ENCODE measurements at places on chromosomes 1 and 21. TPM values are rescaled to one million over a fixed set of nuclear protein-coding genes. Genes with fewer than 3 reads are reported as not detected.
A peak's percentile ranks its signal among the peaks of the same experiment; 100 is the strongest.

ENAH gene
- total RNA-seq: 0.33 TPM

DNA sequence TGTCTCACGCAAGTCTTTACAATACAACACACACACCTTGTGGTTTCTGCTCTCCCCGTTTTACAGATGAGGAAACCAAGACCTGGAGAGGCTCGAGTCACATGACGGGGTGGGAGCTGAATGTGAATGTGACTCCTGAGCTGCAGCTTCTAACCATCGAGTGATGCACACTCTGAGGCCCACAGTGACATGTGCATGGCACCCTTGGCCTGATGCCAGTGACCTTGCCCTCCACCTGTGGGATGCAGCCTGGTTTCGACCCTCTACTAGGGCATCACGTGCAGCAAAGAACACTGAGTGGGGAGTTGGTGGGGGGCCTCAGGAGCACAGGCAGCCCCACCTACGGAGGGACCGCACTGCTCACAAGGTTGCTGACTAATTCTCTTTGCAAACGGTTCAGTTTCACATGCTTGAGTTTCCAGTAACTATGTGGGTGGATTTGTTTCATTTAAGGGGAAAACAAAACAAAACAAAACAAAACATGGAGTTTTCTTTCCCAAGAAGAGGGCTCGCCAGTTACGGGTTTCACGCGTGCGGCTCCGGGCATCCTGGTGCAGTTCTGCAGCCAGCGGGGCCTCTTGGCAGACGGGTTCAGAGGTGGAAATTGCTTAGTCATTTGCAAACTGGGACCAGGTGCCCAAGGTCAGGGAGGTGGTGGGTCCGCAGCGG is 22.9 kb downstream of the SPSB1 start:
- no peaks in the 10 kb centered on the region for H3K27me3 ChIP-seq
- peak overlapping the region; percentile 98 for H3K27ac ChIP-seq
- no peaks in the 10 kb centered on the region for H3K36me3 ChIP-seq
- H3K4me3 ChIP-seq: peak overlapping the region; percentile 81
- peaks cover 49% of the 10 kb centered on the region for H3K4me1 ChIP-seq
- peak; percentile 85 for DNase-seq

DNA sequence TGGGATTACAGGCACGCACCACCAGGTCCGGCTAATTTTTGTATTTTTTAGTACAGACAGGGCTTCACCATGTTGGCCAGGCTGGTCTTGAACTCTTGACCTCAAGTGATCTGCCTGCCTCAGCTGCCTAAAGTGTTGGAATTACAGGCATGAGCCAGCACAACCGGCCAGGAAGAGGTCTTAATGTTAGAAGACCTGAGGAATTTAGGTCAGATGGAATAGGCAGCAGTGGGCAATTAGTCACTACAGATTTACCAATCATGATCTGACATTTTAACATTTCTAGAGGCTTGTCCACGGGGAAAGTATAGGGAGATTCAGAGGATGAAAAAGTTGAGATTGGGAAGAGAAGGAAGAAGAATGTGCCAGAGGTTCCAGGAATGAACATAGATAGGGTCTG is 8.9 kb upstream of the APP start:
- H3K27ac ChIP-seq: no peak overlapping the region
- H3K27me3 ChIP-seq: peaks cover 9% of the 10 kb centered on the region
- DNase-seq: no peak
- no peaks in the 10 kb centered on the region for H3K4me1 ChIP-seq
- H3K4me3 ChIP-seq: no peak overlapping the region
- H3K36me3 ChIP-seq: no peaks in the 10 kb centered on the region

- no peaks in the 10 kb centered on the region for H3K4me1 ChIP-seq
- H3K27ac ChIP-seq: no peak overlapping the region
- H3K36me3 ChIP-seq: no peaks in the 10 kb centered on the region
- H3K4me3 ChIP-seq: no peak overlapping the region
These were observed 655.2 kb downstream of the LMO4 start for GRCh38 chr1:87983841-87984240.

- H3K27ac ChIP-seq: no peak overlapping the region
- no peak overlapping the region for H3K4me3 ChIP-seq
- no peaks in the 10 kb centered on the region for H3K27me3 ChIP-seq
- H3K36me3 ChIP-seq: no peaks in the 10 kb centered on the region
- no peaks in the 10 kb centered on the region for H3K4me1 ChIP-seq
These were observed 117.7 kb downstream of the SIM2 start for GRCh38 chr21:36816561-36817130.

GRCh38 chr1:231064418-231064817 is 24.4 kb upstream of the FAM89A start:
- no peak overlapping the region for H3K27ac ChIP-seq
- H3K4me1 ChIP-seq: no peaks in the 10 kb centered on the region
- no peak overlapping the region for H3K4me3 ChIP-seq
- peaks cover 14% of the 10 kb centered on the region for H3K27me3 ChIP-seq
- no peak for DNase-seq
- H3K36me3 ChIP-seq: no peaks in the 10 kb centered on the region

DNA sequence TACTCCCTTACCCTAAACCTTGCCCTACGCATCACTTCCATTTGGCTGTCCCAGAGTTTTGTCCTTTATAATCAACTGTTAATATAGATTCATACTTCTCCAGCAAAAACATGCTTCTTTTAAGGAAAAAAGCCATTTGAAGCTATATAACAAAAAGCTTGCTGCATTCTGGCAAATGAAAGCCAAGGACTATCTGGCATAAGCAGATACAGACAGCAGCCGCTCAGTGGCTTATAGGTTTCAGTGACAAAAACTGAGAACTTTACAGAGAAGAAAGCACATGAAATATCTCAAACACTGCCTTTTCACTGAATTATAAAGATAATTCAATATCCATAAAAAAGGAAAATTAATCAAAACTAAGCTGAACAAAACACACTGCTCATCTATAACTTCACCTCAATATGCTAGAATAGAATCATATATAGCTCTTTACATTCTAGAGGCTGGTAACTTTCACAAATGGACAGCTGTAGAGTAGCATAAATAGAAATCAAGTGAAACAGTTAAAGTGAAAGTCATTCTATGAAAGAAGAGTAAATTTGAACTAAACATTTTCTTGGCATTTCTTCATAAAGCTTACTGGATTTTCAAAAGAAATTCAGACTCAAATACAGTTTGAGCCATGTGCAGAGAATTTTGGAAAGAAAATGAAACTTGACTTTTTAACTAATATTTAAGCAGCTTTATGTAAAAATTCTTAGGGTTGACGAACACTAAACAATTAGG is 19.6 kb downstream of the CDC42BPA start:
- H3K36me3 ChIP-seq: no peaks in the 10 kb centered on the region
- no peak overlapping the region for H3K4me3 ChIP-seq
- H3K4me1 ChIP-seq: no peaks in the 10 kb centered on the region
- H3K27ac ChIP-seq: no peak overlapping the region
- peaks cover 5% of the 10 kb centered on the region for H3K27me3 ChIP-seq

DNA sequence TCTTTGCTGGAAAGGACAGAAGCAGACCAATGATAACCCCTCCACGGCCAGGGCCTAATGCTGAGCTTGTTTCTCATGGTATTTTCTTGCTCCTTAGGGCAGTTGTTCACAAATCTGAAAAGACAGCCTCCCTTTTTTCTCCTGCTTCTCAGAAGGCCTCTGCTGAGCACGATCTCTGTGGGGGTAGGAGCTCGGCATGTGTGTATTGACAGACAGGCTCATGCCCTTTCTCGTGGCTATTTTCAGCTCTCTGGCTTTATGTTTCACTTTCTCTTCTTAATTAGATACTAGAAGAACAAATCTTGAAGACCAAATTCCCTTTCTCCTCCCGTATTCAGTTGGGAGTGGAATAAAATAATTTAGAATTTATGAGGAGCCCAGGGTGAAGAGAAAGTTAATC is 768 bp upstream of the RIIAD1 start:
- H3K27ac ChIP-seq: no peak overlapping the region
- H3K4me3 ChIP-seq: peak overlapping the region; percentile 81
- H3K27me3 ChIP-seq: peaks cover 78% of the 10 kb centered on the region
- H3K36me3 ChIP-seq: no peaks in the 10 kb centered on the region
- peak; percentile 69 for DNase-seq
- peaks cover 23% of the 10 kb centered on the region for H3K4me1 ChIP-seq

Data from activated CD4-positive, alpha-beta T cell treated with anti-CD3 and anti-CD28 coated beads, Interleukin-2, amount 10 ng/mL, durations not matched to agents 24 days and 14 days (primary cell).